Neural crest cell (in vitro differentiated cells): ENCODE measurements at places on chromosomes 12 and 14.

- peak; percentile 44 for DNase-seq
Observed at GRCh38 chr12:6451348-6452244, at the start of gene TAPBPL. TSS of gene TAPBPL (plus strand) at chr12:6452042. CDS start at chr12:6452249, 207 bp downstream.

DNA sequence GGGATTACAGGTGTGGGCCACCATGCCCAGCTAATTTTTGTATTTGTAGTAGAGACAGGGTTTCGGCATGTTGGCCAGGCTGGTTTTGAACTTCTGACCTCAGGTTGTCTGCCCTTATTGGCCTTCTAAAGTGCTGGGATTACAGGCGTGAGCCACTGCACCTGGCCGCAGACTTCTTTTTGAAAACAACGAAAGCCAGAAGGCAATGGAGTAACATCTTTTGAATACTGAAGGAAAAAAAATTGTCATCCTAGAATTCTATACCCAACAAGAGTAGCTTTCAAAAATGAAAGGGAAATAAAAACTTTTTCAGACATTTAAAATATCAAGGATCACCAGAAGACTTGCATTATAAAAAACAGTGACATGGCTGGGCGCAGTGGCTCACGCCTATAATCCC is 38.7 kb upstream of the CTDSP2 start:
- no peak for DNase-seq

DNA sequence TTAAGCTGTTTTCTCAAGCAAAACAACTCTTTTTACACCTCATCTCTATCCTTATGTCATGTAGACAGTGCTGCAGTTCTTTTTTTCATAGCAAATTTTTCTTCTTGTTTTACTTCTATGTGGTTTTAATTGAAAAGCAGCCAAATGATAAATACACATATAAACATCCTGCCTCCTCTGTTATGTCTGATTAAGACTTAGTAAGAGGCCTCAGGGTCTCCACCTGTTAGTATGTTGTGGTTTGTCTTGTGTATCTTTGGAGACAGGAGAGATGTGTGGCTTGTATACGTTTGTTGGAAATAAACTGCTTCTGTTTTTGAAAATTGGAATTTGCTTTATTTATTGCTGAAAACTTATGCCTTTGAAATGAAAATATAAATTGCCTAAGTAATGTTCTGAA is 32.0 kb downstream of the PEX5 start:
- DNase-seq = no peak

- no peak for DNase-seq
Observed at GRCh38 chr12:32151086-32151485, 44.4 kb downstream of the BICD1 start.

GRCh38 chr14:90356925-90357324 is 25.2 kb upstream of the NRDE2 start:
- no peak for DNase-seq

- DNase-seq = no peak
Observed at GRCh38 chr12:46573347-46573658, 200.7 kb upstream of the SLC38A2 start.

- no peak for DNase-seq
Observed at GRCh38 chr14:89841851-89842250, 112.7 kb downstream of the EFCAB11 start.

DNA sequence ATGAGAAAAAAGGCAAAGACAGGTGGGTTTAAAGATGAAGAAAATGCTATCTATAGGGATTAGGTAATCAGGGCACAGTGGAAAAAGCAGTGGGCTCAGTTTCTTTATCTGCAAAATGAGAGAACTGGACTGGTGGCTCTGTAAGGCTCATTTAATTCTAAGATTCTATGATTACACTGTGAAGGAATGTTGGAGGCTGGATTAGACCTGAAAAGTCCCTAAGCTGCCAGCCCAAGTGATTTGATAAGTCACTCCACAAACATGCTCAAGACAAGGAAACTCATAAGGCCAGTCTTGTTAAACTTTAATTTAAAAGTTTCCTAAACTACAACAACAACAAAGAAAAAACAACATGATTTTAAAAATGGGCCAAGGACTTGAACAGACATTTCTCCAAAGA is 75.1 kb downstream of the DCAF5 start:
- no peak for DNase-seq

GRCh38 chr14:104908303-104908702 is 16.4 kb upstream of the PLD4 start:
- DNase-seq = no peak

DNA sequence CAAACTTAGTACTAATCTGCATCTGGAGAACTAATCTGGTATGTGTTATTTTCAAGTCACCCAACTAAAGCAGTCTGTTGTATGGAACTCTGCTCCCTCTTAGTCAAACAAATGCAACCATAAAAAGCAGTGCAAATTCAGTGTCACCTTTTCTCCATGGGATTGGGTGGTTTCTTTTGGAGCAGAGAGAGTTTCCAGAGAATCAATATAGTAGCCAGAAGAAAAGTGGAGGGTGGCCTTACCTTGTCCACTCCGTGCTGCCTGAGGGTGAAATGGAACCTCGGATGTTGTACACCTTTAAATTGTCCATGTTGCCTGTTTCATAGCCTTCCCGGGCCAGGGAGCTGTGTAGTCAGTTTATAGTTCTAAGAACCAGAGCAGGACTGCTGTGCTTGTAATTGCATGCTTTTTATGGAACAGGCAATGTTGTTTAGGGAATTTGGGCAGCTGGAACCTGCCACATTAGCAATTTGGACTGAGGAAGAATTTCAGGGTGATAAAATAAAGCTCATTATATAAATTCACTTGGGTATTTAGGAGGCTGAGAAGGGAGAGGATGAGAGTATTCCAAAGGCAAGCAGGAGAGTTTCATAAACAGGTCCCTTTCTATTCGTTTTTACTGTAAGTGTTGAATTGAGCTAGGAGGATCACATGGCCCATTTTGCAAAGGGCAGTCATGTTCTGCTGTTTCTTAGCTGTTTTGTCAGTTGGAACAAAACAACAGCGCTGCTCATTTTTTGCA is 60.5 kb downstream of the CRADD start:
- DNase-seq = no peak

DNA sequence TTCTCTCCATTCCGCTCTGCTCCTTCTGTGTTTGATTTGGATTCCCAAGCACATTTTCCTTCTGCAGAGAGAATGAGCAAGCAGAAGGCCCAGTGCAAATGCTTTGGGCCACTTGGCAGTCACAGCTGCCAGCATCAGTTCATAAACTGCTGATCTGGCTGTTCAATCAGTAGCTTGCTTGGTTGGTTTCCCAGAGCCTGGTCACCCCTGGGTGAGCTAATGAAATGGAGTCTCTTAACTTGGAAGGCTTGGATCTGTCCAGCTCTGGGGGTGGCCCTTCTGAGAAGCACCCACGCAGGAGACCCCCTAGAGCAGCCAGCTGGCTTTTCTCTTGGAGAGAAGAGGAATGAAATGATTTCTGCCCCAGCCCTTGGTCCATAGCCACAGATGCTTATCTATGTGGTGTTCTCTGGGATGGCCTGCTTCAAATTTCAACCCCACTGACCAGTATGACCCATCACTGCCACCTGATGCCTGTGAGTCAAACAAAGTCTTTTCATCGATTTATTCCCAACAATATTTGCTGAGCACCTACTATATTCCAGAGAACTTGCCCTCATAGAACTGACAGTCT is 30.3 kb downstream of the FAIM2 start:
- no peak for DNase-seq

DNA sequence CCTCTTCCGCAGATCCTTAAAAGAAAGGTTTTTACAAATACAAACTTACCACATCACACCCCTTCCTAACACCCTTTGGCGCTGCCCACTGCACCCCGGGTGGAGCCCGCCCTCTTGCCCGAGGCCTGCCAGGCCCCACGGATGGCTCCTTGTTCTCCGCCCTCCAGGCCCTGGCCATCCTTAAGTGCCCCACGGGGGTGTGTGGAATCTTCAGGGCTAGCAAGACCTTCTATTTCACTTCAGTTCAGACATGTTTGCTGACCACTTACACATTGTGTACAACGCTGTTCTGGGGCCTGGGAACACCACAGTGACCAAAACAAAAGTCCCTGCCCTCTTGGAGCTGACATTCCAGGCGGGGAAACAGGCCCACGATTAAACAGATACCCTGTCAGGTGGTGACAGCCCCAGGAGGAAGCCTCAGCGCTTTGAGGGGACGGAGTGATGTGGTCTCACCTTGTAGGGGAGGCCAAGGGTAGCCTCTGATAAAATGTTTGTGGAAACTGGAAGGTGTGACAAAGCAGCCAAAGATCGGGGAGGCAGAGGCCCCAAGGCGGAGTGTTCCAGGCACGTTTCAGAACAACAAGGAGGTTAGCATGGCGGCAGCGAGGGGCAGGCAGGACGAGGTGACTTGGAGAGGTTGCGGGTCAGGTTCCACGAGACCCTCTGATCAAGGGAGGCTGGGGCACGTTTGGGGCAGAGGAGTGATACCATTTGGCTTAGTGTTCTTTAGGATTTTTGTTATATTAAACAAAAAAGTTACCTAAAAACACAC is 27.0 kb downstream of the TPCN1 start:
- DNase-seq = no peak

GRCh38 chr12:102573237-102573636 is 92.9 kb upstream of the IGF1 start:
- DNase-seq = no peak

GRCh38 chr14:103078420-103078749 is 5.6 kb upstream of the LBHD2 start:
- peak; percentile 59 for DNase-seq

- no peak for DNase-seq
Observed at GRCh38 chr12:946212-946611, 3.3 kb downstream of the RAD52 start.

- no peak for DNase-seq
Observed at GRCh38 chr12:124236625-124237031, 58.3 kb upstream of the RFLNA start.

DNA sequence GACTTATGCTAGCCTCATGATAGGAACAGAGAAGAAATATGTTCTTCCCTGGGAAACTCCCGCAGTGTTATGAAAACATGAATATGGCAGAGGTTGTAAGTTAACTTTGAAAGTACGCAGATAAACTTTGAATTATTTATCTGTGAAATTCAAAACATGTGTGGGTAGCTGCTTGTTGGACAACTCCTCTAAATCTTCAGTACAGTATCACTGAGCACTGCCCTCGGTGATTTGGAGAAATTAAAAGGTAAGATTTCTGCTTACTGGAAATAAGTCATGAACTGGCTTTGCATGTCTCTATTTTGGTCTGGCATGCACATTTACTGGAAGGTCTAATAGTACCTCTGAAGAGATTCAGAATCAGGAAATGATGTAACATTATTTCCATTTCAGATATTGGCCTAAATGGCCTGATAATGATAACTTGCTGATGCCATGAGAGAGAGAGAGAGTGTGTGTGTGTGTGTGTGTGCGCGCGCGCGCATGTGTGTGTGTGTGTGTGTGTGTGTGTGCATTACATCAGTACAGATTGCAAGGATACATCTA is 1441.9 kb upstream of the FLRT2 start:
- DNase-seq = no peak

DNA sequence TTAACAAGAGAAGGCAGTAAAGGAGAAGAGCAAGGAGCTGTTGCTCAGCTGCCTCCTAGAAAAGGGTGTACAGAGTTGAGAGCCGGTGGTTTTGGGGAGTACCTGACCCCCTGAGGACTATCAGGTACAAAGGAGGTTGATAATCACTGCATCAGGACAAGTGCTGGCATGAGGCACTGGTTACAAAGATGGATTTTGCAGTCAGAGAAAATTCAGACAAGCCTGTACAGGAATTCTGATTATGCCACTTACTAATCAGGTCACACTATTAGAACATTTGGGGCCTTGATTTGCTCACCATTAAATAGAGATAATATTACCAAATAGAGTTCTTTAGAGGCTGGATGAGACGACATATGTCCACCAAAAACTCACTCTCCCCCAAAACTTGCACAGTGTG is 450.9 kb upstream of the TMPO start:
- DNase-seq = no peak

GRCh38 chr14:28766469-28766955 is at the start of gene FOXG1:
TSS of gene FOXG1 (plus strand) at chr14:28766787. CDS start at chr14:28767280, 493 bp downstream.
- no peak for DNase-seq

DNA sequence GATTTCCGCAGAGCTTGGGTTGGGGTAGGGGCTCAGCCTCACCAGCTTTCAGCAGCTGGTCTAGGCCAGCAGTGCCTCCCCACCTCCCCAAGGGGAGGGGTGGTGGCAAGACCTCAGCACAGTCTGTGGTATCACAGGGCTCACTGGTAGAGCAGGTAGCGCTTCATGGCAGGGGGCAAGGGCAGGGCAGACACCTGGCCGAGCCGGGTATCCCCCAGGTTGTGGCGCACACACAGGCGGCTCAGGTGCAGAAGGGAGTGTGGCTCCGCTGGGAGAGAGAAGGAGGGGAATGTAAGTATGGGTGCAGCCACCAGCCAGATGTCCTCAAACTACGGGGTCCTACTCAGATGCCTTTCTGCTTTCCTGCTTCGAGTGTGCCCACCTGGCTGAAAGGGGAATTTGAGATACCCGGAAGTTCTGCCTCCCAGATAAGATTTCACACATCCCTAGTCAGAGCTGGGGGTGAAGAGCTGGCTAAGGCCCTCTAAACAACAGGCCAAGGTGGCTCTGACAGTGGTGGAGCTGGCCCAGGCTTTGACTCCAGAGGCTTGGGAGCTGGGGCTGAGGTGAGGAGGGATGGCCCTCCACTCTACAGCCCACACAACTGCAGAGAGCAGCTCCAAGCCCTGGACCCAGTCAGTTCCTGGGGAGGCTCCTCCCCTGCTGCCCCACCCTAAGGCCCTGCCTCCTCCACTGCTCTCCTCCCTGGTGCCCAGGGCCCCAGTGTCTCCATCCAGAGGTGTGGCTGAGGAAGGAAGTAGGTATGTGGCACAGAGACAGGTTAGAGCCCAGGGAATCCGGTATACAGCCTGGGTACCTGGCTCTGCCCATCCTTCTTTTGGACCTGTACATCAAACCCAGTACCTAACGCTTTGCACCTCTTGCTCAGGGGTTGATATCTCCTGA is 1.8 kb downstream of the SPSB2 start:
- DNase-seq = no peak

GRCh38 chr14:104133496-104133895 is 4.9 kb upstream of the KIF26A start:
- DNase-seq = no peak

GRCh38 chr12:25785134-25785533 is 173.3 kb upstream of the RASSF8 start:
- no peak for DNase-seq

- no peak for DNase-seq
Observed at GRCh38 chr14:97023871-97024270, 226.7 kb downstream of the VRK1 start.

- DNase-seq = peak; percentile 57
Observed at GRCh38 chr12:49358483-49359141, 8.7 kb upstream of the SPATS2 start.

DNA sequence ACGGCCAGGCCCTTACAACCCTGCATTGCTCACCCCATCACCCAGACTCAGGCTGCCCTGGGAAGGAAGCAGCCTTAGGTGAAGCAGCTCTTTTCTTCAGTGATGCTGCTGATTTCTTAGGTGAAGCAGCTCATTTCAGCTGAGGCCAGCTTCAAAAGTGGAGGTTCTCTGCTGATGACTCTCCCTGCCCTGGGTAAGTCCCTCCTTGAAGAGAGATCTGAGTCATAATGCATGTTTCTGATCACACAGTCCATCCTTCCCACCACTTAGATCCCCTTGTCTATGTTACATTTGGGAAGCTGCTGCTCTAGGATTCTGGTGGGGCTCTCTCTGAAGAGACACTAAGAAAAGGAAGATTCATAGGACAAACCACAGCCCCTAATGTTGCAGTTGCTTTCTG is 17.2 kb upstream of the ZNF140 start:
- no peak for DNase-seq

- peak; percentile 10 for DNase-seq
Observed at GRCh38 chr12:52691076-52691840, 11.1 kb upstream of the KRT1 start.
